ENCODE measurements at places on chromosomes 4 and X.

DNA sequence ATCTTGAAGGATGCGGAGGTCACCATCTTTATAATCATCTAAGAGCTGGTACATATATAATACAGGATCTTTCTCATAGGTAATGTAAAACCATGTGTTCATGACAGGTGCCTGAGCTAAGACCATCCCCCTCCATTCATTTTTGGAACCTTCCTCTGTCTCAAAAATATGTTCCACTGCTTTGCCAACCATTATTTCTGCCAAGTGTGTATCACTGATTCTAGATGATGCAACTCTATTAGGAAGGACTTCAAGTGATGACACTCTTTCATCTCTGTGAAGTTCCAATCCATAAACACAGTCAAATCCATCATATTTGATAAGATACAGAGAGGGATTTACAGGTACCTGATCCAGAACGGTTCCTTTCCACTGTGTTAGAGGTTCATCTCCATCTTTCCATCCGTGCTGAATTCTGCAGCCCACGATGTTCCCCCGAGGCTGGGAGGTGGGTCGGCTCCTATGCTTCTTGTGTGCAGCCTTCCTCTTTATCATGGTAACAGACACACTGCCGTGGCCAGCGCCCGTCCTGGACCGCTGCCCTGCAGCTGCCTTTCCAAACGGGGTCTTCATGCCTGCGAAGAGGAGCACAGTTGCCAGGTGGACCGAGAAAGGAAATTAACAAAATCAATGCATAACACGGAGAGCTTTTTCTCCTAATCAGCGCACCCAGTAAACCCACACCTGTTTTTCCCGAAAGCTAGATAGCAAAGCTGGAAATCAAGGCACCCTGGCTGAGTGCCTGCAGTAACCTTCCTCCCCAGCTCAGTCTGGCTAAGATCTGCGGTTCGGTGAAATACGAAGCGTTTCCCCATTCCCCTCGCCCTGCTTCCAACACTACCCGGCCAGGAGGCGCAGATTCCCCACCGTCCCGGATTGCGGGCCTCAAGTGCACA, 718 bp downstream of the SPIN3 start:
- no peak for DNase-seq

DNA sequence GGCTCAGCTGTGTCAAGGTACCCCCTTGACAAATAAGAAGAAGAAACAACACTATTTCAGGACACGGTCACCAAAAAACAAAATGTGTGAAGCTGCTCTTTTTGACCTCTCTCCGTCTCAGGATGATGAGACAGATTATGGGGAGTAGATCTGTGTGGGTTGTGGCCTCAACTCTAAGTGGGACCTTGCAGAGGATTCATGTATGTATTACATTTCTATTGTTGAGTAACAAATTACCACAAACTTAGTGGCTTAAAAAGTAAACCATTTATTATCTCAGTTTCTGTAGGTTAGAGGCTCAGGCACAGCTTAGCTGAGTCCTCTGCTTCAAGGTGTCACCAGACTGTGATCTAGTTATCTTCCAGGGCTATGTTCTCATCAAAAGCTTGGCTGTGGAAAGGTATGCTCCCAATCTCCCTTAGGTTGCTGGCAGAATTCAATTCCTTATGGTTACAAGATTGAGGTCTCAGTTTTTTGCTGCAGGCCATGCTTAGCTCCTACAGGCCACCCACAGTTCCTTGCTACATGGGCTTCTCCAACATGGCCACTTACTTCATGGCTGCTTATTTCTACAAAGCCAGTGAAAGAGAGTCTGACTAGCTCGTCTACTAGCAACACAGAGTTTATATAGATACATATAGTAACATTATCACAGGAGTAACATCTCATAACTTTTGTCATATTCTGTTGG, 28.1 kb downstream of the DGKK start:
- DNase-seq, result no peak

GRCh38 chrX:123185721-123186120, 1.6 kb downstream of the GRIA3 start:
- DNase-seq, result peak; percentile 10

- DNase-seq, result peak; percentile 20
These were observed 29.5 kb downstream of the ANTXR2 start for GRCh38 chr4:80043541-80043940.

DNA sequence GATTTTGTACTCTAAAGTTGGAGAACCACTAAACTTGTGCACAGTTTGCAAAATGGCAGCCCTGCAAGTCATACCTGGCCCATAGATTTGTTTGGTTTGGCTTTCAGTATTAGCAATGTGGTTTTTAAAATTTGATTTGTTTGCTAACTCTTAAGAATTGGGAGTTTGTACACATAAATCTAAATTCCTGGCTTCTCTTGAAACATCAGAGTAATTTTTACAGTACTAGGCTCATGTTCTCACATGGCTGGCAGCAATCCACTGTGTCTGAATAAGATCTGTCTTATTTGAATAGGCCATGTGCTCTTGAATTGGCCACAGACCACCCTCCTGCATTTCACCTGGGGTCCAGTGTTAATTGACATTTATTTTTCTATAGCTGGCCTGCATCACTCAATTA, 21.3 kb downstream of the DIAPH2 start:
- no peak for DNase-seq

- peak; percentile 43 for DNase-seq
These were observed 1058.9 kb downstream of the C4orf33 start for GRCh38 chr4:130154901-130155300.

GRCh38 chrX:56231537-56232090, 542 bp upstream of the KLF8 start:
- DNase-seq, result peak; percentile 12

DNA sequence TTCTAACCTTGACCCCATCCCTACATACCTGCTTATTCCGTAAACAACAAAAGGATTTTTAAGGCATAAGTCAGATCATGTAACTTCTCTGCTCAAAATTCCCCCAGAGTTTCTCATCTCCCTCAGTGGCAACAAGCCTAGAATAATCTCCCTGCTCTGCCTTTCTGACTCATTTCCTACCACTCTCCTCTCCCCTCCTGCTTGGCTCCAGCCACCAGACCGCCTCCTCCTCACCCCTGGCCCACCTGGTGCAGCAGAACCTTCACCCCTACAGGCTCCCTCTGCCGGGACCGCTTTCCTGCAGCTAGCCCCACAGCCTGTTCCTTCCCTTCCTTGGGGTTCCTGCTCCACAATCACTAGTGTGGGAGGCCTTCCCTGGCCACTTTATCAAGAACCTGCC, 32.1 kb downstream of the TSPAN5 start:
- no peak for DNase-seq

GRCh38 chrX:115339441-115340025, 50.0 kb downstream of the LUZP4 start:
- no peak for DNase-seq

DNA sequence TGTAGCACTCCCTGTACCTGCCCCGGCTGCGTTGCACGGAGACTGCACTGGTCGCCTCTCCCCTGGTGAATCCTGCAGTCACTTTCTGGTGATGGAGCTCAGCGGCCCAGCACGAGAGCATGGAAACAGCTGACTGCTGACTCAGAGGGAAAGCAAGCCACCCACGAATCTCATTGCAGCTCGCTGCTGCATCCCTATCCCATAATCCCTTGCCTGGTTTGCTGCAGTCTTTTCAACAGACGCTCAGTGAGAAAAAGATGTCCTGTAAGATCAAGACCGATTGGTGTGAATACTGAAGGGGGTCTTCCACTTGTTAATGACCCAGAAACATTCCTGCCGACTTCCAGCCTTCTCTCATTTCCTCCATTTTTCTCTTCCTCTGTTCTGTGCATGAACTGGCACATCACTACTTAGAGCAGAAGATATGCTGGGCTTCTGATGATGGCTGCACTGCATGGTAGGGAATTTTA, 52.9 kb downstream of the TRIM2 start:
- no peak for DNase-seq

DNA sequence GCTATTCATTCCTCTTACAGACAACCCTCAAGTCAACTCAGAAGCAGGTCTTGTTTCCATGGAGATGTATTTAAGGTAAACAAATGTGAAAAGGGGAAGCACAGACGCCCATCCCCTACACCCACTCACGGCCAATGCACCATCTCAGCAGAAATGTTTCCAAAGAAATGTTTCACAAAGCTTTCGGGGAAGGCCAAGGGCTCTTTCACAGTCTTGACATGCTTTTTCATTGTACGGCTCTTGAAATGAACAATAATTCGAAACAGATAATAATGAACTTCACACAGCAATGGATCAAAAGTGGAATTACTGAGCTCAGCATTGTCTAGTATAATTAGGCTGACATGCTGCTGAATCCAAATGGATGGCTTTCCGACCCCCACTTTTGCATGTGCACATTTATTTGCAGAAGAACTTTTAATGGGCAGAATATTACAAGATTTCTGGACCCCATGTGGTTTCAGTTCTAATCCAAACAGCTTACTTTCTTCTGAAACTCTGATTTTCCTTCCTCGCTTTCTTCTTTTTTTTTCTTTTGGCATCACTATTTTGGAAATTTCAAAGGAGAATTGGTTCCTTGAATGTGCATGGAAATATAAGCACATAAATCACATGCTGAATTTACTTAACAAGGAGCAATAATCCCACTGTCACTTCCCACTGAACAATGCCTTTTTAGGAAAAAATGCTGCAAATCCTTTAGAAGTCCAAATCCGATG, 160.9 kb downstream of the SMIM20 start:
- DNase-seq, result peak; percentile 72

DNA sequence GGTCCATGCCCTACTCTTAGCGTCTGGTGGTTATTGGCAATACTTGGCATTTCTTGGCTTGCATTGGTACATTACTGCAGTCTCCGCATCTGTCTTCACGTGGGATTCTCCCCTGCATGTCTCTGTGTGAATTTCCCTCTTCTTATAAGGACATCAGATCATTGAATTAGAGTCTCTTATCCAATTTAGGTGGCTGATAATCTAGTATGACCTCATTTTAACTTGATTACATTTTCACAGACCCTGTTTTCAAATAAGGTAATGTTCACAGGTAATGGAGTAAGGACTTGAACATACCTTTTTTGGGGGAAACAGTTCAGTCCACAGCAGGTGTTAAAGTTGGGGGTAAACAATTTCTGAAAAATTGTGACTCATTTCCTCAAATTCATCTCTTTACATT, 16.6 kb downstream of the KIAA0232 start:
- DNase-seq, result no peak

- DNase-seq, result no peak
These were observed 235.0 kb downstream of the PALLD start for GRCh38 chr4:168731706-168732414.

DNA sequence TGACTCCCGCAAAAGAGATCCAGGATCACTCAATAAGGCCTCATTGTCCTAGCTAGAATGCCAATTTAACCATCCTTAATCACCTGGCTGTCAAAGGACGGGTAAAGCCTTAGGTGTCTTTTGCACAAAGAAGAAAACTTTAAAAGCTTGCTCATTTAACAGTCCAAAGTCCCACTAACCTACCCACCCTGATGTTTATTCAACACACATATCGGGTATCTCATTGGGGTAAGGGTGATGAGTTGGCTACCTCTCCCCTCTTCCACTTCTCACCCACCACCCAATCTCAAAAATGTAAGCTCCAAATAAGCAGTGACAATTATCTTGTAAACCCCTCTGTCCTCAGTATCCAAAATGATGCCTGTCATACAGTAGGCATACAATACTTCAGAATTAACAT, 988 bp upstream of the SRD5A3 start:
- DNase-seq, result no peak
